Hematopoietic multipotent progenitor cell (in vitro differentiated cells): ENCODE measurements at places on chromosomes 3 and 15. TPM values are rescaled to one million over a fixed set of nuclear protein-coding genes. Genes with fewer than 3 reads are reported as not detected.

The COL6A5 gene
- 0.54 TPM for total RNA-seq

The MAP3K13 gene
- 5.4 TPM for total RNA-seq

The NR2E3 gene
- not detected for total RNA-seq

The RPP25 gene
- 3.2 TPM for total RNA-seq

The SATB1 gene
- total RNA-seq, result 141 TPM

The PPCDC gene
- 36.9 TPM for total RNA-seq

The ZCWPW2 gene
- under 0.01 TPM for total RNA-seq

The CHST13 gene
- 36.4 TPM for total RNA-seq

The RASGRP1 gene
- 2.7 TPM for total RNA-seq

The PCNP gene
- total RNA-seq, result 20.7 TPM

The ISG20 gene
- 40.7 TPM for total RNA-seq
